CD8-positive, alpha-beta T cell (primary cell): ENCODE measurements at places on chromosomes 11 and 22.

- no peak for DNase-seq
Measured at GRCh38 chr11:58177409-58178054, 11.3 kb upstream of the OR9Q2 start.

DNA sequence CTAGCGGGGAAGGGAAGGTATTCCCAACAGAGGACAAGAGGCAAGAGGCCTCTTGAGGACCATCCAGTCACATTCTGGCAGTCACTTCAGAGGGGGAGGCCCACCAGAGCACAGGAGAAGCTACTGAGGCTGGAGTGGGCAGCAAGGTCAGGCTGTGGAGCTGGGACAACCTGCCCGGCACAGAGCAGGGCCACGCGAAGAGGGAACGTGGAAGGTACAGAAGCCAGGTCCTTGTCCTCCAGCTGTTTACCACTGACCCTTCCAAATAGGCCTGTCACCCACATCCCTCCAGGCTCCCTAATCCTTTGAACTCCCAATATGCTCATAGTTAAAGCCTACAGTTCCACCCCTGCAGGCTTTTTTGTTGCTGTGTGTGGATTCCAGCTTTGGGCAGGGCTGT lies 76.9 kb downstream of the IGLL1 start:
- DNase-seq, result no peak

DNA sequence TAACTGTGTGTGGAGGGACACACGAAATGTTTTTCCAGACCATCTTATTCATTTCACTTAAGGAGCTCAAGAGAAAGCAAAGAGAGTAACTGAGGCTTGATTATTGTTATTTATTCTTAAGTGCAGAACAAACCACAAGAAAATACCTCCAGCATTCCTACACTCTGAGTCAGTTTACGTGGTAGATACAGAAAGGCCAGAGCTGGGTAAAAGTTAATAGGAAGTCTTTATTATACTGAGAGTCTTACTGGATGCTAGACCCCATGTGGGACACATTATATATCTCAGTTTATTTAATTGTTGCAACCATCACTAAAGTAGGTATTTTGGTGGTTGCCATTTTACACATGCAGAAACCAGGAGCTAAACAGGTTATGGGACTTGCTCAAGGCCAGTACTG lies 261.4 kb upstream of the POU2AF2 start:
- no peak for DNase-seq

GRCh38 chr11:108472681-108473080 lies 5.4 kb upstream of the C11orf65 start:
- DNase-seq, result no peak

DNA sequence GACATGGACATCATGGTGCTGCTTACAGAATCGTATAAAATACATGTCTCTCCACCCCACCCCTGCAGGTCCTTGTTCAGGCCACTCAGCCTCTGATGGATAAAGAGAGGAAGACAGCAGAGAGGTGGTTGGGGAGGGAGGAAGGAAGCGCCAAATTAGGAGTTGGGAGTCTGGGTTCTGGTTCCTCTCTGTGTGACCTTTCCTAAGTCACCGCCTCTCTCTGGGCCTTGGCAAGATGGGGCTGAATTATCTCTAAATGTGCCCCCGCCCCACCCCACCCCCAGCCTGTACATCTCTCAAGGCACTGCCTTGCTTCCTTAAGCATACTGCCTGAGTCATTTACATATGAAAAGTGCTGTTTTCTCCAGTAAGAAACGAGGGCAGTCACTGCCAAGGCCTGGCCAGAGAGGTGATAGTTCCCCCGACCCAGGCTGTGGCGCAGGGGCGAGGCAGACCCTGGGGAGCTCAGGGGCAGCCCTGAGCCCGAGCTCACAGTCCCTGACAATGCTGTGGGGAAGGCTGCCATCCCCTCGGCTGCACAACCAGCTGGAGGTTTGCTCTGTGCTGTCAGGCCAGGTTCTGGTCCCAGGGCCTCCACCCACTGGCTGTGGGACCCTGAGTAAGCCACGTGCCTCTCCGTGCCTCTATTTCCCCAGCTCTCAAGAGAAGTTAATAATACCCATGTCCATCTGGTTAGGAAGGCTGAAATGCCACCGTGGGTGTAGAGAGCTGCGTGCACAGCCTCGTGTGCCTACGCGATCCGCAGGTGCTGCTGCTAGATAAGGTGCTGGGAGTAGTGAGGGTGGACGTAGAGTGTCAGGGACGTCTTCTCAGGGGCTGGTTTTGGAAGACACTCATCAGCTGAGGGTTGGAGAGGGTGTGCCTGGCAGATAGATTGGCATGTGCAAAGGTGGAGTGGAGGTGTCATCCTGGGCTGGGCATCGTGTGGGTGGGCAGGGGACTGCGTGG lies 55.3 kb downstream of the CACNA1I start:
- DNase-seq, result no peak

DNA sequence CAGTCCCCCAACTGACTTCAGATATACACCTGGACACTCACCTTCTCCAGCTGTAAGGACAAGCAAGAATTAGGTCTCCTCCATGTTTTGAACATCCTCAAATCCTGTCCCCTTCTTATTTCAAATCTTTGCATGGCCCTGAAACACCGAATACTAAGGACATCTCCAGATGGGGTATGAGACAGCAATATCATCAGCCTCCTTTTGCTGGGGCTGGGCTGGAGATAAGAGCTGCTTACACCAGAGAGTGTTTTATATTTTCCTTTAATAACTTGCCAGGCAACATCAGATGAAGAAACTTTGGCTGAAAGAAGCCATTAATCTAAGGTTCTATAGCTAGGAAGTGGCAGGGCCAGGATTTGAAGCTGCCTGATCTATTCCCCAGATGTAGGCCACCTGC lies 21.6 kb downstream of the TUG1 start:
- no peak for DNase-seq

GRCh38 chr22:18970948-18971315 lies 34.8 kb upstream of the PRODH start:
- no peak for DNase-seq

DNA sequence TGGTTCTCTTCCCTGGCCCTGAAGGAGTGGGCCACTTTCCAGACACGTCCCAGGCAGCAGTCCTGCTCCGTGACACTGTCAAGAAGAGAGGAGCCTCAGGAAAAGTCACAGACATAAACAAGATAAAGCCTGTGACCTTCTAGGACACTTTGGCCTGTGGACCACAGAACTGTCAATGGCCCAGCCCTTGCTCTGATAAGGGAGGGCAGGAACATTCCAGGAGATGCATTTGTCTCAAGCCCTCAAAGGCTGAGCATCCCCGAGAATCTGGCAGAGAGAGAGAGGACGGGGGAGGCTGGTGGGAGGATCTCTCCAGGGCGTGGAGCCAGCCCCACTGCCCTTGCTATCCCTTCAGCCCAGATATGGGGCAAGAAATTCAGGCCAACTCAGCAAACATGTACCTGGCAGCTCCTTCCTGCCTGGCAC lies 476.4 kb downstream of the INSC start:
- no peak for DNase-seq
